Activated CD4-positive, CD25-positive, alpha-beta regulatory T cell (primary cell): ENCODE measurements at places on chromosomes 2 and 18.

GRCh38 chr18:62631173-62631572 is 84.2 kb upstream of the PHLPP1 start:
- DNase-seq, result no peak

DNA sequence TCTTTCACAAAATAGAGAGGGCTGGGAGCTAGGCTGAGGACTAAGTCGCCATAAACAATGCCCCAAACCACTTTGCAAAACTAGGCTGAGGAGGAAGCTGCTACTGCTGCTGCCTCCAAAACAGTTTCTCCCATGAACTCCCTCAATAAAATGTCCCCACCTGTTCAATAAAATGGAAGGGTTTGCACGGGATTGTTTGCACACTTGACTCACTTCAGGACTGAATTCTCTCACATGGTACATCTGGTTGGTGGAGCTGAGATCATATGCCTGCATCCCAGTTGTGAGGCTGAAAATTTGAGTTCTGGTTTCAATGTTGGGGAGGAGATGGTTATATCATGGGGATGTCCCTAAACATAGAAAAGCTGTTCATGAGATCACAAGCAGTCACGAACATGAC is 26.5 kb downstream of the NCKAP5 start:
- DNase-seq, result no peak

- no peak for DNase-seq
Observed at GRCh38 chr18:61637319-61637718, 255.5 kb downstream of the RNF152 start.

DNA sequence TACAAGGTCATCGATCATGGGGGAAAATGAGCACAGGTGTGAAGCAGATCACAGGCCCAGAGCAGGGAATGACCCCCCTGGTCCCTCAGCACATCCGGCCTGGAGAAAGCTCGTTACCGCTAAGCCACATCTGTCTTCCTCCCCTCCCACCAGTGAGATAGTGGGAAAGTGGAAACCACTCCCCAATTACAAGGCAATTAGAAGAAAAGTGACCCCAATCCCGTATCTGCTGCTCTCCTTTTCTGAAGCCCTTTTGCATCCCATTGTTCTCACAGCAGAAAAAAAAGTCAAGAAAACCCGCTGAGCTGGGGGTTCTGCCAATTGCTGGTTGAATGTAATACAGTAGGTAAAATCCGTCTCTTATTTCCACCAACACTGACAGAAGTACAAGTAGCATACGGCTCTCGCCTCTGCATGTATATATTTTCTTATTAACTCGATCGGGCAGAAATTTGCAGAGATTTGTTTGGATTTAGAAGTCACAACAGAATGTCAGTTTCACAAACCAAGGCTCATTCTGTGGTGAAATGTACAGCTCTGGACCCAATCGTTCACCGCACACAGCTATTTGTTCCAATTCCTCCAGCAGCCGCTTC is 287.0 kb downstream of the TCF4 start:
- no peak for DNase-seq

DNA sequence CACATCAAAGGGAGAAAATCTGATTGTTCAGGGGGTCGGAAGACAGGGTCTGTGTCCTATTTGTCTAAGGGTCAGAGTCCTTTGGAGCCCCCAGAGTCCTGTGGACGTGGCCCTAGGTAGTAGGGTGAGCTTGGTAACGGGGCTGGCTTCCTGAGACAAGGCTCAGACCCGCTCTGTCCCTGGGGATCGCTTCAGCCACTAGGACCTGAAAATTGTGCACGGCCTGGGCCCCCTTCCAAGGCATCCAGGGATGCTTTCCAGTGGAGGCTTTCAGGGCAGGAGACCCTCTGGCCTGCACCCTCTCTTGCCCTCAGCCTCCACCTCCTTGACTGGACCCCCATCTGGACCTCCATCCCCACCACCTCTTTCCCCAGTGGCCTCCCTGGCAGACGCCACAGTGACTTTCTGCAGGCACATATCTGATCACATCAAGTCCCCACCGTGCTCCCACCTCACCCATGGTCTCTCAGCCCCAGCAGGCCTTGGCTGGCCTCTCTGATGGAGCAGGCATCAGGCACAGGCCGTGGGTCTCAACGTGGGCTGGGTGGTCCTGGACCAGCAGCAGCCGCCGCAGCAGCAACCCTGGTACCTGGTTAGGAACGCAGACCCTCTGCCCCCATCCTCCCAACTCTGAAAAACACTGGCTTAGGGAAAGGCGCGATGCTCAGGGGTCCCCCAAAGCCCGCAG is 3.8 kb downstream of the PROC start:
- no peak for DNase-seq
